Aortic smooth muscle cell (primary cell): ENCODE measurements at places on chromosomes 16 and 17. TPM values are rescaled to one million over a fixed set of nuclear protein-coding genes. Genes with fewer than 3 reads are reported as not detected.

Gene CETP
- not detected in 2 replicates for total RNA-seq

Gene POLG2
- total RNA-seq, result 10.4 TPM in 2 replicates

Gene CHST4
- total RNA-seq, result not detected in 2 replicates

Gene TBX2
- 72.3 and 98.3 TPM in 2 replicates for total RNA-seq

Gene NOB1
- 15.6 and 18.2 TPM in 2 replicates for total RNA-seq

Gene TEX19
- total RNA-seq, result not detected in 2 replicates

Gene TMC6
- 1.2 and 1.8 TPM in 2 replicates for total RNA-seq

Gene NEUROD2
- total RNA-seq, result not detected in 2 replicates

Gene AOC2
- 0.40 and 0.56 TPM in 2 replicates for total RNA-seq

Gene PIGL
- total RNA-seq, result 16.0 and 17.7 TPM in 2 replicates

Gene KRT12
- total RNA-seq, result not detected in 2 replicates

Gene USH1G
- total RNA-seq, result not detected in 2 replicates

Gene UNC45B
- total RNA-seq, result not detected in 2 replicates

Gene KRTAP4-3
- total RNA-seq, result not detected in 2 replicates

Gene SEPTIN1
- 0.06 and 0.13 TPM in 2 replicates for total RNA-seq

Gene CD300A
- not detected in 2 replicates for total RNA-seq

Gene FOXC2
- 3.4 and 4.9 TPM in 2 replicates for total RNA-seq

Gene SOCS7
- 9.8 and 10.1 TPM in 2 replicates for total RNA-seq

Gene HIGD1B
- total RNA-seq, result not detected in 2 replicates

Gene ACAP1
- 0.56 and 2.2 TPM in 2 replicates for total RNA-seq

Gene PPP4C
- 167 and 192 TPM in 2 replicates for total RNA-seq

Gene SMIM5
- total RNA-seq, result 0.12 TPM in 1 of 2 replicates, not detected in the other

Gene TEX14
- under 0.01 TPM in 2 replicates for total RNA-seq

Gene CBX2
- 0.25 and 0.92 TPM in 2 replicates for total RNA-seq

Gene HES7
- total RNA-seq, result 0.12 TPM in 1 of 2 replicates, not detected in the other

Gene ESRP2
- not detected in 2 replicates for total RNA-seq

Gene BRIP1
- 5.4 and 7.0 TPM in 2 replicates for total RNA-seq

Gene HSPB9
- total RNA-seq, result not detected in 2 replicates

Gene LGALS9
- 3.0 and 3.2 TPM in 2 replicates for total RNA-seq

Gene EFCAB5
- 0.19 and 0.92 TPM in 2 replicates for total RNA-seq

Gene DYNLRB2
- total RNA-seq, result 0.56 TPM in 1 of 2 replicates, not detected in the other

Gene HOXB1
- not detected in 2 replicates for total RNA-seq

Gene GRAPL
- total RNA-seq, result 0.25 and 0.53 TPM in 2 replicates

Gene TP53TG3B
- total RNA-seq, result not detected in 2 replicates

Gene NTN3
- 0.31 and 0.40 TPM in 2 replicates for total RNA-seq

Gene ZNF385C
- not detected in 2 replicates for total RNA-seq

Gene KRTAP1-1
- not detected in 2 replicates for total RNA-seq

Gene SMPD3
- total RNA-seq, result not detected in 2 replicates

Gene ZNF423
- 5.9 and 7.8 TPM in 2 replicates for total RNA-seq

Gene RAB40B
- total RNA-seq, result 7.2 and 8.5 TPM in 2 replicates

Gene FAHD1
- total RNA-seq, result 47.1 and 74.9 TPM in 2 replicates

Gene CACNA1G
- total RNA-seq, result 0.37 and 0.40 TPM in 2 replicates

Gene METRNL
- 73.6 and 86.7 TPM in 2 replicates for total RNA-seq

Gene MAP2K6
- total RNA-seq, result 0.26 and 0.37 TPM in 2 replicates

Gene CCL15
- not detected in 2 replicates for total RNA-seq

Gene TBC1D3I
- not detected in 2 replicates for total RNA-seq

Gene TMEM98
- 126 and 140 TPM in 2 replicates for total RNA-seq

Gene ZP2
- not detected in 2 replicates for total RNA-seq

Gene ODAD4
- 0.79 and 0.93 TPM in 2 replicates for total RNA-seq

Gene EFNB3
- total RNA-seq, result under 0.01 and 0.12 TPM in 2 replicates

Gene YBX2
- total RNA-seq, result not detected in 2 replicates

Gene ACSF3
- 15.3 and 18.8 TPM in 2 replicates for total RNA-seq

Gene EVPLL
- total RNA-seq, result not detected in 2 replicates
